ENCODE measurements at places on chromosomes 7 and 10.

DNA sequence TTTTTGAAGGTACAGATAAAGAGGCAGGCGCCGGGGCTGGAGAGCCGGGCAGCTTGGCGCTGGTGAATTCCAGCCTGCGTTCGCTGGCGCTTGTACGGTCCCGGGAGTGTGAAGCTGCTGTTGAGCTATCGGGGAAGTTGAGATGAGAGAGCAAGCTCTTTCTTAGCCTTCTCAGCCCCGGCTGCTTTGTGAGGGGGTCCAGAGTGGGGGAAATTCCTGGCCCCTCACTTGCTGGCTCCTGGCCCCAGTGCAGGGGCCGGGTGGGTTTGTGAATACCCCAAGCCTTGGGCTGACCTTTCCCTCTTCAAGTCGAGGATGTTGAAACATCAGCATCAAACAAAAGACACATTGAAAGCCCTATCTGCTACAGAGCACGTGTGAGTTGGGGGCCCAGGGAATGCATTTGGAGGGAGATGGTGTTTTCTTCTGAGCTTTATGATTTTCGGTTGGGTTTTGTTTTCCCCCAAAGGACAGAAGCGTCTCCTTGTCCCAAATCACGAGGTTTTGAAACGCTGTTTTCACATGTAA, 2.7 kb downstream of the ZMIZ1 start:
- DNase-seq, result no peak

DNA sequence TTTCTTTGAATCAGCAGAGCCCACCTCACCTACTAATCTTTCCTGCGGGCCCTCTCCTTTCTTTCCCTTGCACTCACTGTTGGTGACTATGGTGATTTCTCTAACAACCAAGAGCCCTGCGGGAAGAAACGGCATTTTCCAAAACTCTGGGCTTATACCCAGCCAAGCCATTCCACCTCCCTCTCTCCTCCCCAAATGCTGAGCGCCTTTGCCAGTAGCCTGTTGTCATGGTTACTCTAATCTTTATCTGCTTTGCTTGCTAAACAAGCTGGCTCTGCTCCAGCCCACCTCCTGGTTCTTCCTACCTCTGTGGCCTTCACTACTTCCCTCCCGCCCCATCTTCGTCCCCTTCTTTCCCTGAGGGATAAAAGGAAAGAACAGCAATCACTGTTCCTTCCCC, 86.7 kb downstream of the DGKI start:
- no peak for DNase-seq

- no peak for DNase-seq
These were observed 4.2 kb downstream of the SUN1 start for GRCh38 chr7:836429-836828.

GRCh38 chr10:29277296-29277695, 11.6 kb upstream of the LYZL1 start:
- DNase-seq, result no peak

DNA sequence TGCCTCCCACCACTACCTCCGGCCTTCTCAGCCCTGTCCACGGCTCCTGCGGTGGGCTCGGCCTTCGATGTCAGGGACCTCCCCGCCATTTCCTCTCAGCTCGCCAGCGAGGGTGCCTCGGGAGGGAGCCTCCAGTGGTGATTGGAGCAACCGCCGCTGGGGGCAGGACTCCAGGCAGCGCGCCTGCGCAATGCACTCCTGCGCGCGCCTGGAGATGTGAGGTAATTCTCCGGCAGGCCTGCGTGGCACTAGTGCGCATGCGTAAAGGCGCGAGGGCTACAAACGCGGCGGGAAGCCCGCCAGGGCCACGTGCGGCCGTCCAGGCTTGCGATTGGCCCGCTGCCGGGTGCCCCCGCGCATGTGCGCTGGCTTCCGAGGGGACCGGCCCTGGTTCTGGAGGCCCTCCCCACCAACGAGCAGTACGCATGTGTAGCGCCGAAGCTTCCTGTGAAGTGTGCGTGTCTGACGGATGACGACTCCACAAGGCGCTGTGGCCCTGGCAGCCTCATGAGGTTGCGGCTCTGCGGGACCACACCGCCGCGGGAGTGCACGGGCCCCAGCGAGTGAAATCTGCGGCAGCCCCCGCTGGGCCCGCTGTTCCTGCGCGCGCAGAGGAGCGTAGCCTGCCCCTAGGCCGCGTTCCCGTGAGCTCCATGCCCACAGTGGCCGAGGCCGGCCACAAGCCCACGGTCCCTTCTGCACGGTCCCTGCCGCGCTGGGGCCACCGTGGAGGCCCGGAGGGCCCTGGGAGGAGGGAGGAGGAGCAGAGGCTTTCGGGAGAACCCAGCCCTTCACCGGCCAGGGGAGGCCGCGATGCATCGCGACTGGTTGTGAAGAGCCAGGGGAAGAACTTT, at the start of gene SYCE1:
Gene SYCE1 (minus strand): TSS at position 143 of the 854 bp plus-strand sequence. CDS start 54 bp downstream, at position 89.
- no peak for DNase-seq

DNA sequence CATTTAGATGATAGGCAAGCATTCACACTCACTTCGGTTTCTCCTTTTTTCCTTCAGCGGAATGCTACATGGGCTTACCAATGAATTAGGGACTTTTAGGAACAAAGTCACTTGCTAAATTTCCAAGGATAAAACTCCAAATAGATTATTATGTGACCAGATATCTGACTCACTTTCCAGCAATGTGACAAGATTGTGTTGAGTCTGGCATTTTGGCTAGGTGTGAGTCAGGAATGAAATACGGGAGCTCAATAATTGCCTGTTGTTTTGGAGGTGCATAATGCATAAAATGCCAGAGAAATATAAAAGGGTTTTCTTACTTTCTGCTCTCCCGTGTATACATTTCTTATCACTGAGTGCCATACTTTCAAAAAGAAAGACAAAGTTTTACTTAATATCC, 721.1 kb downstream of the KCNMA1 start:
- DNase-seq, result no peak

- no peak for DNase-seq
These were observed 82.0 kb downstream of the RNF133 start for GRCh38 chr7:122616951-122617350.

DNA sequence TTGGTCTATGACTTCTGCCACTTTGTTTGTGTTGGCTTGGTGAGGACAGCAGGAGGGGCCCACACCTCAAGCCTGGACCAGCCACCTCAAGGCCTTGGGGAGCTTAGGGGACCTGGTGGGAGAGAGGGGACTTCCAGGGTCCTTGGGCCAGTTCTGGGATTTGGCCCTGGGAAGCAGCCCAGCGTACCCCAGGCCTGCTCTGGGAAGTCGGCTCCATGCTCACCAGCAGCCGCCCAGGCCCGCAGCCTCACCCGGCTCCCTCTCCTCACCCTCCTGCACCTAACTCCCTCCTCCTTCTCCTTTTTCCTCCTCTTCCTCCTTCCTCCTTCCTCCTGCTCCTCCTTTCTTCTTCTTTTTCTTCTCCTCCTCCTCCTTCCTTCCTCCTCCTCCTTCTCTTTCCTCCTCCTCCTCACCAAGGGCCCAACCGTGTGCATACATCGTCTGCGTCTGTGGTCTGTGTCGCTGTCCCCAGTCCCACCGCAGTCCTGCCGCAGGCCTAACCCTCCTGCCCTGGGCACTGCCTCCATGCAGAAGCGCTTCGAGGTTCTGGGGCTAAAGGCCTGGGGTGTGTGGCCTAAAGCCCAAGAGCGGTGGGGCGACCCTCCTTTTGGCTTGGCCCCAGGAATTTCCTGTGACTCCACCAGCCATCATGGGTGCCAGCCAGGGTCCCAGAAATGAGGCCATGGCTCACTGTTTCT, 5.3 kb downstream of the EN2 start:
- no peak for DNase-seq
